ENCODE measurements at places on chromosomes 7 and 10.

DNA sequence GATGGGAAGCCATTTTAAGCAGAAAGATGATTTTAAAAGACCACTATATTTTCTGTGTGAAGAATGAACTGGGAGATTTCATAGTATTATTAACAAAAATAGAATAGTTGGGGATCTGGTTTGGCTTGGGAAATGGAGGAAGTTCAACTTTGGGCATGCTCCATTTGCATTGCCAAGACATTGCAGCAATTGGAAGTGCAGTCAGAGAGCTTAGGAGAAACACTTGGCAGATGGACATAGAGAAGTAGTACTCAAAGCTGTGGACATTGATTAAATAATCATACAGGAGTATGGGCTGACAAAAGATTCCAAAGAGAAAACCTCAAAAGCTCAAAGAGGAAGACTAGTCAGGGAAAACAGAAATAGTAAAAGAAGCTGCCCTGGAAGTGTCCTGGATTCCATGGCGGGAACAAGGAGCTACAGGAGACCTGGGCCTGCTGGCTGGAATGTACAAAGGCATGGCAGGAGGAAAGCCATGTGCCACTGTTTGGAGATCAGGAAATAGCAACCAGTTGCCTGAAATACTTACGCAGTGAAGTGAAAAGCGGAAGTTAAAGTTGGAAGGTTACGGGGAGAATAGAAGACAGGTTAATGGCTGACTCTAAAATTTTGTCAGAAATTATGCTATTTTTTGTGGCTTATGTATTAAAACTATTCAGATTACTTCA is 93.6 kb upstream of the MXI1 start:
- no peak for DNase-seq

- no peak for DNase-seq
Observed at GRCh38 chr7:151186640-151187408, at the start of gene ASB10. Gene ASB10 (minus strand): TSS chr7:151187250. CDS start chr7:151187130, 120 bp downstream.

DNA sequence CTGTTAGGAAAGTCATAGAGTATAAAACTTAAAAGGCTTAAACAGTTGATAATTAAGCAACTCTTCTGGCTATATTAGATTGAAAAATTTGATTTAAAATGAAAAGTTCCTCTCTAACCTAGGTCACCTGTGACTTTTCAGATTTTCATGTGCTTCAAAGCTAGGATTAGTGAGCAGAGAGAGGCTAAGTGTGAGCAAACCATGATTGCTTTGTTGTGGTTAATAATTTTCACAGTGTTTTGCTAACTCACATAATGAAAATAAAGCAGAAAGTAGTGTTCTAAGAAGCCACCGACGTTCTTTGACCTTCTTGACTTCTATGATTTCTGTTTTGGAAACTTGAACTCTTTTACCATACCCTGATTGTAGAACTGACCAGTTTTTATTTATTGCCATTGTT is 75.5 kb upstream of the OIT3 start:
- DNase-seq = no peak

DNA sequence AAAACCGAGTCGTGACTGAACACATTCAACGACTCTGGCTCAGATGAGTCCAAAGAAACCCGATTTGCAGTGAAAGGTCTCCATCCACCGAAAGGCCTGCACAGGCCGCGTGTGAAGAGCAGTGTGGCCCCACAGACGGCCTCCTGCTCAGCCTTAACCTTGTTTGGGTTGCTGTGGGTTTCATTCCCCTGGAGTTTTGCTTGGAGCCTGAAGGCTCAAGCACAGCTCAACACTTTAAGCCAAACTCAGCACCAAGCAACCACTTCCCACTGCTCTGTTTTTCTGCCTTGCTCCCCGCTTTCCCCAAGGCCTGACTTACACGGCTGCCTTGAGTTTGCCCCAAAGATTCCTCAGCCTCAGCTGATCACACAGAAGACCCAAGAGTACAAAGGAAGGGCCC is 398.2 kb upstream of the NFE2L3 start:
- no peak for DNase-seq

DNA sequence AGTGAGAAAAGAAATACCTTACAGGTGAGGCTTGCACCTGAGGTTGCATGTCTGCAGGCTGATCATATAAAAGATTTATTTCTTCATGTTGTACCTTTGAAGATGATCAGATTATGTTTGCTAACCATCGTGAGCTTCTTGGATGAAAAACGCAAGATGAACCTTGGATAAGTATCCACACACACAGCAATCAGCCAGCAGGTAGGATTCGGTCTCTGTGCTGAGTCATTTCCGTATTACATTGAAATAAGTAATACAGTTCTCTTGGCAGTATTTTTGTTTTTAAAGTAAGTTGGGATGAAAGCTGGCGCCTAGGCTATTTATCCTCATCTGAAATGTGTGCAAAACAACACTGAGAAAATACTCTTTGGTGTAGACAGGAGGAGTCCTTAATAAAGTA is 109.0 kb upstream of the PRKCQ start:
- DNase-seq = no peak

DNA sequence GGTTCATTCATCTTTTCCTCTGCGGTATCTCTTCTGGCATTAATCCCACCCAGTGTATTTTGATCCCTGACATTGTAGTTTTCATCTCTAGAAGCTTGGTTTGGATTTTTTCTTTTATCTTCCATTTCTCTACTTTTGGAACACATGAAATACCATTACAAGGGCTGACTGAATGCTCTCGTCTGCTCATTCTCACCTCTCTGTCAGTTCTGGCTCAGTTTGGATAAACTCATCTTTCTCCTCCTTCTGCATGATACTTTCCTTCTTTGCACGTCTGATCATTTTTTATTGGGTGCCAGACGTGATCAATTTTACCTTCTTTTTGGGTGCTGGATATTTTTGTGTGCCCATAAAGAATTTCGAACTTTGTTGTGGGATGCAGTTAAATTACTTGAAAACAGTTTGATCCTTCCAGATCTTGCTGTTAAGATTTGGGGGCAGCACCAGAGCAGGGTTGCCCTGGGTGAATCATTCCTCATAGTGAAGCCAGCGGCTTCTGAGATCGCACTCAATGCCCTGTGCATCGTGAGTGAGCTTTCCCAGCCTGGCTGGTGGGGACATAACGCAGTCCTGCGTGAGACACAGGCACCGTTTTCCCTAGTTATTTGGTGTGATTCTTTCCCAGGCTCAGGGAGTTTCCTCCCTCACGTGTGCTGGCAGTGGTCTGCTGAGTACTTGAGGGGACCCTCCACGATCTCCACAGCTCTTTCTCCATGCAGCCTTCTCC is 53.8 kb downstream of the LHPP start:
- DNase-seq = no peak

DNA sequence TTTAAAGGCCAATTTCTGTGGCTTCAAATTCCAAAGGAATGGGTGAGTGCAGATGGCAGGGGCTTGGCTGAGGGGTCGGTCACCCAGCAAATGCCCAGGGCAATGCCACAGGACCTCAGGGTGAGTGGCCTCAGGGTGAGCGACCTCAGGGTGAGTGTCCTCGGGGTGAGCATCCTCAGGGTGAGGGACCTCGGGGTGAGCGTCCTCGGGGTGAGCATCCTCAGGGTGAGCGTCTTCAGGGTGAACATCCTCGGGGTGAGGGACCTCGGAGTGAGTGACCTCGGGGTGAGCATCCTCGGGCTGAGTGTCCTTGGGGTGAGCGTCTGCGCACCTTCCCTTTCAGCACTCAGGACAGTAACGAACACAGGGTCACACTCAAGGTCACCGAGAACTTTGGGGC is 59.2 kb downstream of the ADARB2 start:
- DNase-seq = no peak

DNA sequence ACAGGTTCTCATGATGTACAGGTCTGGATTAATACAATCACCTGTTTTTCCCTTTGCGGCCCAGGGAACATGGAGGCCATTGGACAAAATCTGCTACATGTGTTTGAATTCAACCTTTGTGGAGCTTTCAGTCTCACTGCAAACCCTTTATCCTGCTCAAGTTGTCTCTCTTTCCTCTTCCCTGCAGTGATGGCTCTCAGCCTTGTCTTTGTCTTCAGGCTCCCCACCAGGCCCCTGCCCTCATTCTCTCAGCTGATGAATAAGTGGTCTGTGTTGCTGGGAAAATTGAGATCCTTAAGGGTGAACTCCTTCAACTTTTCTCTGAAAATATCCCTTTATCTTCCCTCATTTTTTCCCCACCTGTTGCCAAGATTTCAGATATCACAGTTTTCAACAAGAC is 791.2 kb downstream of the GRID1 start:
- no peak for DNase-seq

DNA sequence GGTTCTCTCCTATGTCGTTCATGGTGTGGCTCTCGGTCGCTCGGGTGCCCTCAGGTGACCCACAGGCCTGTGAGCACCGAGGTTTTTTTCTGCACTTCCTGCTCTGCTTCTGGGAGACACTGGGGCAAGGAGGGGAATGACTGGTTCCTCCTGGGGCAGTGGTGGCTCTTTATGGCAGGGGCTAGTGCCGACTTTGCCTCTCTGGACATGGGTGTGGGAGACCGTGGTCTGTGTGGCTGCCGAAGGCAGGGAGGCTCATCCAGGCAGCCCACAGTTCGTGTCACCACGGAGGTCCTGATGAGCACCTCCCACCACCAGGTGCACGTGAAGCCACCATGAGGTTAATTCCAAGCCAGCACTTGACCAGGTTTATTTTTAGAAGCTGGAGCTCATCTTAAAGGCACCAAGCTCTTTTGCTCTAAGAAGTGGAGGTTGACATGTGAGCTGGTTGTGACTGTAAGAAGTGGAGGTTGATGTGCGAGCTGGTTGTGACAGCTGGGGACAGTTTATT is 24.7 kb upstream of the DPYSL4 start:
- no peak for DNase-seq

DNA sequence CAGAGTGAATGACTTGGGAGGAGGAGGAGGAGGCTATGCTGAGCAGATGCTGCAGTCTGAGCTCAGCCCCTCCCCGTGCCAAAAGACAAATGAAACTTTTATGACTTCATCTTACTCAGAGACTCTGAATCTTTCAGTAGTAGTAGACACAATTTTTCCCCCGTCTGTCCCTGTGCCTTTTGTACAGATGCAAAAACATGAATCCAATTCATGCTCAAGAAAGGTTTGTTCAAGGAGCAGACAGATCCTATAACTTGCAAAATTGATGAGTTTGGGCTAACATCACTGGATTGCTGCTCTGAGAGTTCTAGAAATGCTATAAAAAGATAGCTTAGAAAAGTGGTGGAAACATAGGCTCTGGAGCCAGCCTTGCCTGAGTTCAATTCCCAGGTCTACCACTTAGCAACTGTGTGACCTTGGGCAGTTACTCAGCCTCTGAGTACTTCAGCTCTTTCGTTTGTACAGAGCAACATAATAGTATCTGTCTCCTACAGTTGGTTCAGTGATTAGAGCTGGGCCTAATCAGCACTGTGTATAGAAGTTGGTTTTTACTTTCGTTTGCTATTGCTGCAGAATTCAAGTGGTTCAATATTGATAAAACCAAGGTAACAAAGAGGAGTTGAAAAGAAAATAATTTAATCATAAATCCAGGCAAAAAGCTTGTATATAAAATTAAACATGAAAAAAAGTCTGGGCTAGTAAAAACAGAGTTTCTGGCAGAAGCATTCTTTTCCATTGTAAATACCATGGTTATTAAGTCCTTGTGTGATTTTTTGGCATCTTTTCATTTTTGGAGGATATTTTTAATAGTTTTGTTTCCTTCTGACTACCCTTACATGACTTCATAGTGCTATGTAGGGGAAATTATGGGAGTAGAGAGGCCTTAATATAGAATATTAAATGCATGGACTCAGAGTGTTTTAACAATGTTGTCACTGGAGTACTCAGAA is 174.2 kb upstream of the ZNF32 start:
- no peak for DNase-seq

GRCh38 chr7:27148031-27148755 is 619 bp upstream of the HOXA6 start:
- DNase-seq = no peak

DNA sequence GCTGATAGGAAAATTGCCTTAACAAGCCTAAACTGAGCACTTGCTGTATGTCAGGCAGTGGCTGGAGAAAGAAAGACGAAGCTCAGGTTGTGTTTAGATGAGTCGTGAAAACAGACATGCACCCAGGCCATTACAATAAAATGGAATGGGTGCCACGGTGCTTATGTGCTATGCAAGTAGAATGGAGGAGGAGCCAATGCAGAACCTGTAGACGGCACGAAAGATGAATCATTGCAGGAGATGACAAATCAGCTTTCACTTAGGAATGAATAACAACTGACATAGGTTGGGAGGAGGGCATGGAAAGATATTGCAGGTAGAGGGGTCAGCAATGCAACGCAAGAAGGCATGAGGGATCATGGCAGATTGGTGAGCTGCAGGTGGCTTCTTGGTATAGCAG is 61.2 kb upstream of the ARHGAP21 start:
- DNase-seq = no peak

DNA sequence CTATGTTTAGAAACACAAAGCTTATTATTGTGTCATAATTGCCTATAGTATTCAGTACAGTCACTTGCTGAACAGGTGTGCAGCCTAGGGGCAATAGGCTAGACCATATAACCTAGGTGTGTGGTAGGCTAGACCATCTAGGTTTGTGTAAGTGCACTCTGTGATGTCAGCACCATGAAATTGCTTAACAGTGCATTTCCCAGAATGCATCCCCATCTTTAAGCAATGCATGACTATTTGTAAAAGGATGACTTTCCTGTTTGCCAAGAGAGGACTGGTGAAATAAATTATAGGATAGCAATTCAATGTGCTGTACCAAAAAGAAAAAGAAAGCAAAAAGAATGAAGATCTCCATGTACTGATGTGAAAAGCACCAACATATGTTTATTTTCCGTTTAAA is 288.7 kb upstream of the AUTS2 start:
- no peak for DNase-seq

GRCh38 chr10:76881477-76882220 is 756.0 kb downstream of the KCNMA1 start:
- no peak for DNase-seq

DNA sequence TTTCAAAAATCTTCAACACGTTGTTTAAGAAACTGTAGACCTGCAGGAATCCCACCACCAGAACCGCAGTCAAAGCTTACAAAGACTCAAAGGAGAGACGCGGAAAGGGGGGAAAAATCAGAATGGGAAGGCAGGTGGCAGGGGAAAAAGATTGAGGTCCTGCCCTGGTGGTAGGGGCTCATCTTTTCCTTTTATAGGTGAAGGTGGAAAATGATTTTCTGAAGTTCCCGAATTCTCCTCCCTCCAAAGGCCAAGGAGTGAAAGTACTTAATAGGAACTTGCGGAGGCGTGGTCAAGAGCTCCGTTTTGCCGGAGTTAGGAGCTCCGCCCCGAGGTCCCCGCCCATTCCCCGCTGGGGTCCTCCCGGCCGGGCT is 724 bp downstream of the BBIP1 start:
- DNase-seq = no peak

GRCh38 chr7:110442381-110442837 is 648.5 kb upstream of the LRRN3 start:
- no peak for DNase-seq

GRCh38 chr7:95632609-95633008 is 36.3 kb upstream of the PDK4 start:
- no peak for DNase-seq

DNA sequence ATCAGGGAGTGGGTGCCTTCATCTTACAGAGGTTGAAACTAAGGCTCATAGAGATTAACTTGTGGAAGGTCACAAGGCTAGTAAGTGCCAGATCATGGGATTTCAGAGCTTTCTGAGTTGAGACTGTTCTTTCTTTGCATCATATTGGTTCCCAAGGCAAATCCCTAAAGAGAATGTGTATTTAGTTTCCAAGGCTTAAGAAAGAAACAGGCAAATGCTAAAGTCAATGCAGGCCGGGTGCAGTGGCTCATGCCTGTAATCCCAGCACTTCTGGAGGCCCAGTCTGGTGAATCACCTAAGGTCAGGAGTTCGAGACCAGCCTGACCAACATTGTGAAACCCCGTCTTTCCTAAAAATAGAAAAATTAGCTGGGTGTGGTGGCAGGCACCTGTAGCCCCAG is 19.8 kb downstream of the CDK1 start:
- no peak for DNase-seq

GRCh38 chr7:80087051-80087770 is 47.4 kb upstream of the GNAI1 start:
- no peak for DNase-seq

All from NCI-H1092 (cell line).